ENCODE measurements at places on chromosomes 2 and 18. TPM values are rescaled to one million over a fixed set of nuclear protein-coding genes. Genes with fewer than 3 reads are reported as not detected.

Gene ANKRD29
- total RNA-seq: 17.6 TPM

Gene SERPINB13
- total RNA-seq: not detected

GRCh38 chr2:232776435-232776834, at the start of gene KCNJ13:
TSS of gene KCNJ13 (minus strand) at chr2:232776565. CDS start at chr2:232771362, 5,203 bp downstream.
- no peak for DNase-seq

GRCh38 chr2:182207049-182207746, 219.6 kb downstream of the PDE1A start:
- DNase-seq: no peak

- no peak for DNase-seq
These were observed 86.4 kb downstream of the GCA start for GRCh38 chr2:162430323-162430722.

DNA sequence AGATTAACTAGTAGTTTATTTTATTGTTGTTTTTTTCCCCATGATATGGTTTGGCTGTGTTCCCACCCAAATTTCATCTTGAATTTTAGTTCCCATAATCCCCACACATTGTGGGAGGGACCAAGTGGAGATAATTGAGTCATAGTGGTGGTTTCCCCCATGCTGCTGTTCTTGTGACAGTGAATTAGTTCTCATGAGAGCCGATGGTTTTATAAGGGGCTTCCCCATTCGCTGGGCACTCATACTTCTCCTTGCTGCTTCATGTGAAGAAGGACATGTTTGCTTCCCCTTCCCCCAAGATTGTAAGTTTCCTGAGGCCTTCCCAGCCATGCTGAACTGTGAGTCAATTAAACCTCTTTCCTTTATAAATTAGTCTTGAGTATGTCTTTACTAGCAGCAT, 36.5 kb downstream of the GALNT14 start:
- no peak for DNase-seq

DNA sequence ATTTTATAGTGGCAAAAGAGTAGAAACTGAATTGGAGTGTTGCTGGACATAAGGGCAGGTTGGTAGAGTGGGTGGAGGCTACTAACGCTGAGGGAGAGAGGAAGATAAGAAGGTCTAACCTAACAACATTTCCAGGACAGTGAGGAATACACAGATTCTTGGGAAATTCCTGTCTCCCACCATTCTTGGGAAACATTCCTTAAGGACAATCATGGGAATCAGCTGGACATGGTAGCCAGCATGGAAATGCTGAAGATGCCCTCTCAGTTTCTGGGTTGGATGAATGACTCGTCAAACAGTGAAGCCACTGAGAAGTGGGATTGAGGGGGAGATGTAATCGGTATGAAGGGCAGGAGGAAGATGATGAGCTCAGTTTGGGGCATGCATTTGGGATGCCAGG, 265.4 kb downstream of the AFF3 start:
- DNase-seq: no peak

DNA sequence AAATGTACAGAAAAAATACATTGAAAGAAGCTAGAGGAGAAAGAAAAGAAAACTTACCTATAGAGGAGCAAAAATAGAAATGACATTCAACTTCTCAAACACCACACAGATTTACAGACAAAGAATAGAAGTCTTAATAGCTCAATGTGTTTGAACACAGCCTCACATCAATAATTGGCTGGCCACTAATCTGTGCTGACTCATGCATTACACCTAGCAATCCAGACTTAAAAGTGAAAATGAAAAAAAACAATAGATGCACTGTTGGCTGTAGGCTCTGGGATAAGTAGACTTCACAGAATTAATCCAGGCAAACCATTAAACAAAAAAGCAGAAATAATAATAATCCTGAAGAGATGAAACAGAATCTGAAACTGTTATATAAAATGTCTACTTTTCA, 961.3 kb upstream of the CELF4 start:
- no peak for DNase-seq

GRCh38 chr2:96109931-96110511, 6.3 kb downstream of the ADRA2B start:
- no peak for DNase-seq

GRCh38 chr2:142926445-142926844, 49.0 kb downstream of the KYNU start:
- DNase-seq: no peak

DNA sequence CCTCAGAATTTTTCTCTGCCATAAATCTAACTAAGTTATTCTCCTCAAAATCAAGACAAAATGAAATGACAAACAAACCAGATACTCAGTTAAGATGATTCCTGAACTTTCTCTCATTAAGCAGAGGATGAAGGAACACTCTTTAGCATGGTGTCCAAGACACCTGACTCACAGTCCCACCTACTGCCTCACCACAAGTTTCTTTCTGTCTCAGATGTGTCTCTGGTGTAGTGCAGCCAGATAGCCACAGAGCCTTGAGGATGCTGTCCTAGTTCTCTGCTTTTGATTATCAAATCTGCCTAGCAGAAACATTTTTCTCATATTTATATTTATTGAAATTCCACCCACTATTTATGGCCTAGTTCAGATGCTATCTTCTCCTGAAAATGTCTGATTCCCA, 103.6 kb upstream of the TMEM200C start:
- DNase-seq: no peak

GRCh38 chr2:85445316-85446295, 27.1 kb downstream of the SH2D6 start:
- DNase-seq: peak; percentile 56

All from uterus (tissue), 4 donors.